ENCODE measurements at places on chromosomes 12 and 14.
A peak's percentile ranks its signal among the peaks of the same experiment; 100 is the strongest.

- peak; percentile 66 for DNase-seq
These were observed 434.7 kb downstream of the FUT8 start for GRCh38 chr14:65847075-65847847.

- peak; percentile 82 for DNase-seq
These were observed 4.9 kb downstream of the ZBTB39 start for GRCh38 chr12:57001448-57001906.

DNA sequence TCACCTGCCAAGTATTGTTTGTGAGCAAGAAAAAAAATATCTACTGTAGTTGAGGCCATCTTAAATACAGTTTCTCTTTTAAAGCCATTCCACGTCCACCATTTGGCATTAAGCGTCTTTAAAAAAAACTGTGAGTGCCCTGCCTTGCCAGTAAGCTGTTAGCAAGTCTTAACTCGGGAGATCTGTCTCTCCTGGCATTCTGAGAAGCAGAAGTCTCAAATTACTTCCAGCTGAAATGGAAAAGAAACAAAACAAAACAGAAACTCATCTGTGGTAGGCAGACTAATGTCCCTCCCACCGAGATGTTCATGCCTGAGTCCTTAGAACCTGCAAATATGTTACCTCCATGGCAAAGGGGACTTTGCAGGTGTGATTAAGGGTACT, 126.2 kb downstream of the CRADD start:
- peak; percentile 84 for DNase-seq

DNA sequence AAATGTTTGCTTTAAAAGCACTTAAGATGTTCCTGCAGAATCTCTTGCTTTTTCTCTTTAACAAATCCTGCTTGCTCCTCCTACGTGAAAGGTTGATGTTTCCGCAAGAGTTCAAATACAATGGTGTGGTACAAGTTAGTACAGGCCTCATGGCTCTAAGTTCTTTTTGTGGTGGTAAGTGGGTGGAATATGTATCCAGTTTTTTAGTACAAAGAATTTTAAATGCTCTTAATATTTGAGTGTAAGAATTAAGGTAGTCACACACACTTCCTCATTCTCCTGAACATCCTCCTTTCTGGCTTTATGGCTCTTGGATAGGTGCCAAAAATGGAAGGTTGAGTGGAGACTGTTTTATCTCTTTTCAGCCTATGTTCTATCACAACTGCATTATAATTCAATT, 1.8 kb downstream of the OTOGL start:
- DNase-seq, result peak; percentile 82

DNA sequence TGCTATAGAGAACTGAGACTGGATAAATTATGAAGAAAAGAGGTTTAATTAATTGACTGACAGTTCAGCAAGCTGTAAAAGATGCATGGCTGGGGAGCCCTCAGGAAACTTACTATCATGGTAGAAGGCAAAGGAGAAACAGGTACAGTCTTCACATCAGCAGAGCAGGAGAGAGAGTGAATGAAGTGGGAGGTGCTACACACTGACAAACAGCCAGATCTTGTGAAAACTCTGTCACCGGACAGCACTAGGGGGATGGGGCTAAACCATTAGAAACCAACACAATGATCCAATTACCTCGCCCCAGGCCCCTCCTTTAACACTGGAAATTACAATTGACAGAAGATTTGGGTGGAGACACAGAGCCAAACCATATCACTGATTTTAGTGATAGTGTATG, 682.4 kb downstream of the SLC16A7 start:
- no peak for DNase-seq

DNA sequence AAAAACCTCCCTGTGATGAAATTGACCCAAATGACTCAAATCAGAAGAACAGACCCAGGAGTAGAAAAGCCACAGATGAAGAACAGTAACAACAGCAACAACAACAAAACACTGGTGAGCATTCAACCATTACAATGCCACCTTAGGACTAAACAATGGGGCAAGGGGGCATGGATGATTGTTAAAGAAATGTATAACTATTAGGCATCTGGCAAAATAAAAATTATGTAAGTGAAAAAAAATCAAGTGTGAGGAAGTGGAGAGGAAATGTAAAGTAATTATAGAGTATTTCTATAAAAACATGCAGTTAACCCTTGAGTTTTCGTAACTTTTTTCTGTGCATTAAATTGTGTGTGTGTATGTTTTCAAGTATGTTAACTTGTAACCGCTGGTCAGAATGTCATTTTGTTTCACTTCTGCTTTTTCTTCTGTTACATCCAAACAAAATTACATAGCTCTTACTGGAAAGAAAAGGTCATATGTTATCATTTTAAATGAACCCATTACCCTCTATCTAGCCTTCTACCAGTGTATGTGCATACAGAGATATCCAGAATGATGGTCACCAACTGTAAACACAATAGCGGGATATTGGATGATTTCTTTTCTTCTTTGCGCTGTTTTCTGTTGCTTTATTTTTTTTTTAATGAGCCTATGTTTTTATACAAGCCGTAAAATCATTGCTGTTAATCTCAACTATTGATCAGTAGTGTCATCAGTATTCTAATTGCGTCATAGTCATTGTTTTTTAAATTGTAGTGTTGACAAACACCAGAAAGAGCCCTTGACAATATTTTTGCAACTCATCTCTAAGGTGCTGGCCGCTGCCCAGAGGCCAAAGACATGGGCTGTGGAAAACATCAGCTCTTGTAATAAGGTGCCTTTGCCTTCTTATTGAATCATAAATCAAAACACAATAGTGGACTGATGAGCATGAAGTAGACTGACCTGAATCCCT, 170.6 kb downstream of the CRADD start:
- peak; percentile 90 for DNase-seq

DNA sequence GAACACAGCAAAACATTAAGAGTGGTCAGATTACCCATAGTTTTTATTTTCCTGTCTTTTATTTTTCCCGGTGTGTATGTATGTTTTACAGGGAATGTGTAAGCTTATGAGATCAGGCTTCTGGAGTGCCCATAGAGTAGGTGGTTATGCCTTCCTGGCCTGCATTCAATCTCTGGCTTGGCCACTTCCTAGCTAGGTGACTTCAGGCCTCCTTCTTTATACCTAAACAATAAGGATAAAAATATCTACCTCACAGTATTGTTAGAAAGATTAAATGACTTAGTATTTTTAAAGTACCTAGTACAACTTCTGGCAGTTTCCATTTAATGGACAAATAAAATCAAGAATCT, 42.4 kb downstream of the ITPR2 start:
- no peak for DNase-seq

DNA sequence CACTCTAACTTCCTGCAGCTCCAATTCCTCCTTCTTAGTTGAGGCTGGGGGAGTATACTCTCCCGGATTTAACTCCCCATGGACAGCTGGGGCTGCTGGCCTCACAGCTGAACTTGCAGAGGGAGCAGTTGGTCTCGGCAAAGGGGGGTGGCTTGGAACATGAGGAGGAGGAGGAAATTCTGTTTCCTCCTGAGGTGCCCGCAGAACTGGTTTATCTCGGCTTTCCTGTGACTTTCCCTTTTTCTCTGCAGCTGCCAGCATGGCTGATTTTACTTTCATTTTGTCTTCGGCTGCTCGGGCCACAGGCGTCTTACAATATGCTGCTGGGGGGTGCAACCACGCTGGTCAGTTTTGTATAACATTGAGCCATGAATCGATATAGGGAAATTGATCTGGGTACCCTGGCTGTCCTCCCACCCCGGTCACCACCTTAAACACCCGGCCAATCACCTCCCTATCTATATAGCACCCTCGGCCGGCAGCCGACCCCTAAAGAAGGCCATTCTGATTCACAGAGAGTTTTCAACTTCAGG, 1317.6 kb downstream of the TMEM121 start:
- peak; percentile 79 for DNase-seq
